ENCODE measurements at places on chromosomes 5 and 9.

DNA sequence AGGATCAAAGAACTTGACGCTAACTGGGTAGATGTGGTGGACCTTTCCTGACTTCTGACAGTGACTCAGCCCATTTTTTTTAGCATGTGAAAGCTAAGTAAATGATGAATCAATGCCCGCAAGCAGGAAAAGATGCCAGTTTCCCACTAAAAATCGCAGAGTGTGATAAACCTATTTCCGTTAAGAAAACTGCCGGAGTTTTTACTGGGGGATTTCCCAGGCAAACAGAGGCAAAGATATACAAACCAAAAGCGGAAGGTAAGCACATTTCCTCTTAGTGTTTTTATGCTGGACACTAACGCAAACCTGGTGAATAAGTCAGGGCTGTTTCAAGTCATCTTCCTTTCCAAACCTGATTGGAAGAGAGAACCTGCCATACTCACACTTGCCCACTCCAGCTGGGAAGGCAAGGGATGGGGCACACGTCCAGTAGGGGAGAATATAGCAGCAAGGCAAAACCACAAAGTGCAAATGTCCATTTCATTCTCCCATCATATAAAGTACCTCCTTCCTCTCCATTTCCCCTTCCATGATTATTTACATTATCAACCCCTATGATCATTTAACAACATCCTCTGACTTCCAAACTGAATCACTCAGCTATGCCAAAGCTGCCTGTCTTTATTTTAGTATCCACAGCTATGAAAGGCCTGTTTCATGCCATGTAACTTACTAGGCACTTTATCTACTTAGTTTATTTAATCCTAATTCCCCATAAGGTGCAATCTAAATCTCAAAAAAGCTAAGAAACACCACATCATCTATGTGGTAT is 349.7 kb upstream of the RFX3 start:
- no peak for DNase-seq

- no peak for DNase-seq
Observed at GRCh38 chr5:11719888-11720481, 184.3 kb downstream of the CTNND2 start.

DNA sequence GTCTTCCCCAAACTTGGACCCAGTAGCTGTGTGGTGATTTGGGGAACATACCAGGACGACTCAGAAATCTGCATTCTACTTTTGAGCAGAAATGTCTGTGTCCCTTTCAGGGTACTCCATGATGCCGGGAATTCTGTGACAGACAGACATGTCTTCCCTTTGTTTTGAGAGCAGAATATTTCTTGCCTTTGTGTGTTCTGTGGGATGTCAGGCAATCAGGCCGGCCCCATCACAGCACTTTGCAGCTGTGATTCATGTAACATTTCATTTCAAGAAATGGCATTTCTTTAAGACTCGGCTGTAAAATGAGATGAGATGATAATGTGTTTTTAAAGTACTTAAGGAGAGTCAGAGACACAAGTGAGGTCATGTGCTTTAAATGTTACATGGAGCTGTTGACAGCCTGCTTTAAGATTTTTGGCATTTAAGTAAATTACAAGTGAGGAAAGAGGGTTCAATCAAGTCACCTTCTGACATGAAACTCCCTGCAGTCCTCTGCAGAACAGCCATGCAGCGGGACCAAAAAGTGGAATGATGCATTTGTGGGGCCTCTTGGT is 98.7 kb downstream of the SLC28A3 start:
- DNase-seq, result no peak

DNA sequence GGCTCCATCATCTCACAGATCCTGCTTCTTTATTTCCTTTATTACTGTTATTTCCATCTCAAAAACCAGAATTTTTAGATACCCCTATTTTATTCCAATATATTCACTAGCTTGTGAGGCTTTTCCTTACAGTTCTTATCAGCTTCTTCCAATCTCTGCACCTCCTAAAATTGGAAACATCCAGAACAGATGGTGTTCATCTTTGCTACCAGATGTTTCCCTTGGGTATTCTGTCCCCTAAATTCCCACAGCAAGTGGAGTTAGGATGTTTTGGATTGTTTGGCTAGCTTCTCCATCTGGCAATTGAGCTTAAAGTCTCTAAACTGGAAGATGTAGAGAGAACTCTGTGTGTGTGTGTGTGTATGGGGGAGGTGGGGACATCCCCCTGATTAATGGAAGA is 580.4 kb downstream of the DTWD2 start:
- no peak for DNase-seq

DNA sequence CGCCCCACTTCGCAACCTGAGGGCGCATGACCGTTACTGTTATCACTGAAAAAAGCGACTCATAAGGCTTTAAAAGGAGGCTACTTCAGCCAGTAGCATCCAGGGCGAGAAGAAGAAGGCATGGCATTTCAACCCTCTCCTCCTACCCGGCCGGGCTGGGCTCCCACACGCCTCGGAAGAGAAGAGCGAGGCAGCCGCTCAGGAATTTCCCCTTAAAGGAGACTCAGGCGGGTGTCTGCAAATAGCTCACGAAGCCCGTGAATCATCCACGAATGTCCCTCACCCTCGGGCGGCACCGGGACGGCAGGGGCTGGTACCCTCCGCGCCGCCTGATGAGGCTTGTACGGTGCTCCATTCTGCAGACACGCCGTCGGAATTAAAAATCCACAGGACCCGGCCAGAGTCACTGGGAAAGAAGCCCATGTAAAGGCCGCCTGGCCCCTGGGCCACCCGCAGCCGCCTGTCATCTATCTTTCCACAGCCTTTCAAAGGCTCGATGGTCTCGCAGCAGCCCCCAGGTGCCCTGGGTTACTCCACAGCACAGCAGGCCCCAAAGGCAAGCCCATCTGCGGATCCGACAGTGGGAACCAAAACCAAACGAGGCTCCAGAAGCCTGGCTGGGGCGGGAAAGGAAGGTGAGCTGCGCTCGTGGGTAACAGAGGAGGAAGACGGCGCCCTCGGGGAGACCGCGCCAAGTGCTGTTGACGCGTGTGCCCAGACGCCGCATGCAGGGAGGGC is 11.8 kb downstream of the SLC12A7 start:
- DNase-seq, result no peak

- DNase-seq, result no peak
Observed at GRCh38 chr5:40074826-40075225, 604.9 kb upstream of the PTGER4 start.

GRCh38 chr9:6598249-6598725 is 47.2 kb downstream of the GLDC start:
- DNase-seq, result no peak

DNA sequence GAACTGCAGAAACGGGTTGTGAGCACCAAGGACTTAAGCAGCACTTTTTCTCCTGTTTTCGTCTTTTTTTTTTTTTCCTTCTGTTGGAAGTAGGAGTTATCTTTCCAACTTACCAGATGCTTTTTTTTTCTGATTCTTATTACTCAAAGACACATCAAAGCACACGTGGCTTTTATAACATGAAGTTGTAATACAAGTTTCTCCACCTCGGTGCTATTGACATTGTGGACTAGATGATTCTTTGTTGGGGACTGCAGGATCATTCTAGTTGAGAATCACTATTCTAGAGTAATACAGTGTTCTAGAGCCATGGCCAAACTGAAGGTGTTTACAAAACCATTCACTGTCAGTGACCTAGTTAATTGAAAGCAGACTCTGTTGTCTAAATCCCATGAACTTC is 51.5 kb downstream of the MYO10 start:
- no peak for DNase-seq

GRCh38 chr9:26863074-26863473 is 29.5 kb downstream of the CAAP1 start:
- no peak for DNase-seq
